AG08395 (cell line): ENCODE measurements at places on chromosomes 4 and X.

DNA sequence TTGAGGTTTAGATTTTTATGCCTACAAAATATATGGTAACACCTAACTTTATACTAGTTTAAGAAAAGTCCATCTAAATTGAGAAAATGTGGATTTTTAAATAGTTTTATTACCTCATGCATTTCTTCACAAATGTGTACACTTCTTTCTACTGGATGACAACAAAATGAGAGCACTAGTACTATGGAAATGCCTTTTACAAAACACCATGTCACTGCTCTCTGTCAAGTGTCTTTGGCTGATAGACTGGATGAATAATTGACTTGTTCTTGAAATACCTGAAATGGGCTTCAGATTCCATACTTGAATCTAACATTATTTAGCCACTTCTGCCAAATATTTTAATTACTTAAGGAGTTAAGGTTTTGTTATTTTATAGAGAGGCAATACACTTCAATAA, 49.5 kb downstream of the AMELX start:
- DNase-seq, result no peak

GRCh38 chr4:146654687-146655520, 16.2 kb downstream of the POU4F2 start:
- DNase-seq, result peak; percentile 30

GRCh38 chrX:153621949-153622598, 23.1 kb upstream of the CCNQ start:
- no peak for DNase-seq

GRCh38 chr4:112771-113170, 11.5 kb upstream of the ZNF718 start:
- no peak for DNase-seq

DNA sequence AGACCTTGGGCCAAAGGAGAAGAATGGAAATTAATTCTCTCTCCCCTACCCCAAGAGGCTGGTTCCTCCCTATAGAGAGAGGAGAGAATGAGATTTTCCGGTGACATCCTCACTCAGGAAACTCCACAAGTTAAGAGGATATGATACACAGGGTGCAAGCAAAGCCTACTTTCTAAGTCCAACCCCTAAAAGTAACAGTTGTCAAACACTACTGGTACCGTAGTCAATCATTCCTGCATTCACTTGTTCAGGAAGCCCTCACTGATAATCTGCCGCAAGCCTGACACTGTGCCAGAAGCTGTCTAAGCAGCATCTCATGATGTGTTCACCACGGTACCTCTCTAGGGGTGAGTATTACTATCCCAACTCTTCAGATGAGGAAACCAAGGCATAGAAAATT, 41.7 kb downstream of the KDR start:
- no peak for DNase-seq

- DNase-seq, result peak; percentile 27
Observed at GRCh38 chr4:53889326-53890055, 174.9 kb downstream of the CHIC2 start.

DNA sequence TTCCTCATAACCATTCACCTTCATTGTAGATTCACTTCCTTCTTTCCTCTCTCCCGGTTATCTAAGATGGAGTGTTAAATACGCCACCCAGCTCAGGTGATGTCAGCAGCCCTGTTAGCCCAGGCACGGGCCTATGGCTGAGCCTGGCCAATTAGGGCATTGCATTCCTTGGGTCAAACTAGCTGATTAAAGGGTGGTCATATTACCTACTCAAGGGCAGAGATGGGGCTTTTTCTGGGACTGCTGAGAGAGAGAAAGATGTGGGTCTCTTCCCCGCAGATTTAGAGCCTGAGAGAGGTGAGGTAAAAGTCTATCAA, 39.9 kb upstream of the AFAP1 start:
- no peak for DNase-seq

DNA sequence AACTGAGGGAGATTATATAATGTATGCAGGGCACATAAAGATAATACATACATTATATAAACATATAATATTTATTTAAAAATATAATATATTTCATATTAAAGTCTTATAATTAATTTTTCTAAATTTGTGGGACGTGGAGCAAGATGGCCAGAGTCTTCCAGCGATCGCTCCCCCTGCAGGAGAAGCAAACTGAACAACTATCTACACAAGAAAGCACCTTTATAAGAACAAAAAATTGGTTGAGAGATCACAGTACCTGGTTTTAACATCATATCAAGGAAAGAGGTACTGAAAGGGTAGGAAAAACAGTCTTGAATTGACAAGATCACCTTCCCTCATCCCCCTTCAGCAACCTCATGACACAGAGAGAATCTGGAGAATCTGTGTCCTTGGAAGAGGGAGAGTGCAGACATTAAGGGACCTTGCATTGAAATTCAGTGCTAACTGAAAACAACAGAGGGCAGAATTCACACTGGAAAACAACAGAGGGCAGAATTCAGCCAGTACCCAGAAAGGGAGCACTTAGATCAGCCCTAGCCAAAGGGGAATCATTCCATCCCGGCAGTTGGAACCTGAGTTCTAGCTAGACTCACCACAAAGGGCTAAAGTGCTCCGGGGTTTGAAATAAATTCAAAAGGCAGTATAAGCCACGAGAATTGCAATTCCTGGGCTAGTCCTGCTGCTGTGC, 262.5 kb upstream of the NDST3 start:
- no peak for DNase-seq

GRCh38 chr4:174358829-174359228, 75.1 kb downstream of the CEP44 start:
- DNase-seq, result peak; percentile 33

DNA sequence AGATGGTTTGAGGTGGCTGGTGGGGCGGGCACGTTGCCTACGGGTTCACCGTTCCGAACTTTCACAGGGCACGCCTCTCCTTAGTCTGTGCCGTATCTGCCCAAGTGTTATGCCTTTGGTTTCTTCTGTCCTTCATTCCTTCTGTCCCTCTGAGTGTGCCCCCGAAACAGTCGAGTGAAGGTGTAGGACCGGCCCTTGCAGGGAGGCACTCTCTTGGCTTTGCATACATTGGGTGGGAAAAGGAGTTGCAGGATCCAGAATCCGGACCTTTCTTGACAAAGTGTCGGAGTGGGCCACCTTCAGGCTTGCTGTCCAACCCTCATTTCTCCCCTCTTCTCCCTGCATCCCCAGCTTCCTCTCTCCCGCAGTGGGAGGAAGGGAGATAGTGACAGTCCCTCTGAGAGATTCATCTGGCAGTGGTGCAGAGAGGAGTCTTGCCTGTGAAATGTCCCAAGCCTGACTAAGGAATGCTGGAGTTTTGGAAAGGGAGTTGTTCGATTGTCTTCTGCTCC, 569 bp downstream of the ARFIP1 start:
- peak; percentile 38 for DNase-seq

DNA sequence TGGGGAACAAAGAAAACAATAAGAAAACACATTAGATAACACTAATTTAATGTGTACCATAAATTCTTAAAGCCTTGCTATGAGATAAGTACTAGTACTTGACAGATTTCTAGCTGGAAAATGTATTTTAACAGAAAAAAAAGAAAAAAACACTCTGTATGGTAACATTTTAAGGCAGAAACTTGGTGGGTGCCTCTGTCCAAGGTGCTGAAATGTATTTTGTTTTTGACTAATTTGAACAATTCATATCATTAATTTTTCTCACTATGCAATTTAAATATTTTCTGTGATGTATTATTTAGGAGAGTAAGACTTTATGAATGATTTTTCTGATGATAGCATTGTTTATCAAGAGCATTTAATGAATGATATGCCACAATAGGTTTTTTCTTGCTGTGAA, 107.5 kb downstream of the GABRG1 start:
- DNase-seq, result no peak

- DNase-seq, result no peak
Observed at GRCh38 chr4:113575401-113575800, 186.1 kb downstream of the CAMK2D start.

GRCh38 chrX:34487364-34487763, 169.7 kb downstream of the TMEM47 start:
- DNase-seq, result no peak

DNA sequence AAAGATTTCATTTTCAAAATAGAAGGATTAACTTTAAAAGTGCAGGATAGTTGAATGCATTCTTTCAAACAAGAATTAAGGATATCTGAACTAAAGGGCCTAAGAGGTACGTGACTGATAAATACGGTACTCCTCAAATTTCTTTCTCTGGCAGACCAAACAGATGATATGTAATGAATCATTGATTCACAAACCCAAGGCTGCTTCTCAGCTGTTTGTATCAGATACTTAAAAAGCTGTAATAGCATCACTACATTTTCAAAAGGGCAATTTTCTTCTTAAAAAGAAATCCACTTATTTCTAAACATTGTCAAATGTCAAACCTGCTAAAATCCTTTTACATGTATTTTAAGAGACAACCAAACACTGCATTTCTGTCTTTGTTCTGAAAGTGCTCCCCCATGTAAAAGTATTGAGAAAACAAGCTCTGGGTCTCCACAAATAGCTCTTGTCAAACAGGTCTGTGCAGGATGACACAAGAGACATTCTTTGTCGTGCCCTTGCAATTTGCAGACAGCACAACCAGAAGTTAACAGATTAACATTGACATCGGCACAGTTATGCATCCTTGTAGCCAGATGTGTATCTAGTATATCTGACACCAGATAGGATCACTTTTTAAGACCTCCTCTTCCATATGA, 82.0 kb downstream of the MANBA start:
- no peak for DNase-seq

- no peak for DNase-seq
Observed at GRCh38 chr4:80705311-80705710, 325.2 kb upstream of the BMP3 start.

DNA sequence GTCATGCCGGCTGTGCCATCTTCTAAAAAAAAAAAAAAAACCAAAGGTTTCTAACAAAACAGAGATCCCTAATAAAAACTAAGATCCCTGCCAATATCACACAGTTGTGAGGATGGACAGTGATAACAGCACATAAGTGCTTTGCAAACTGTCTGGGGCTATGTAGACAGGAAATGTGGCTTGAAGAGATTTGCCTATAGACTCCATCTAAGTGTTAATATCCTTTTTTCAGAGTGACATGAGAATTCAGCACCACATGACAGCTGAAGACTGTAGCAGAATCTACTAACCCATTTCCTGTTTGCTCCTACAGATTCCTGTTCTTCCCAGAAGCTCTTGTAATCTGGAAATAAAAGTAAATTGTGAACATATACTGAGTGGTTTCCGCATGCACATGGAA, 215.4 kb downstream of the KDR start:
- no peak for DNase-seq

- DNase-seq, result no peak
Observed at GRCh38 chr4:108887034-108887433, 124.2 kb upstream of the ETNPPL start.

DNA sequence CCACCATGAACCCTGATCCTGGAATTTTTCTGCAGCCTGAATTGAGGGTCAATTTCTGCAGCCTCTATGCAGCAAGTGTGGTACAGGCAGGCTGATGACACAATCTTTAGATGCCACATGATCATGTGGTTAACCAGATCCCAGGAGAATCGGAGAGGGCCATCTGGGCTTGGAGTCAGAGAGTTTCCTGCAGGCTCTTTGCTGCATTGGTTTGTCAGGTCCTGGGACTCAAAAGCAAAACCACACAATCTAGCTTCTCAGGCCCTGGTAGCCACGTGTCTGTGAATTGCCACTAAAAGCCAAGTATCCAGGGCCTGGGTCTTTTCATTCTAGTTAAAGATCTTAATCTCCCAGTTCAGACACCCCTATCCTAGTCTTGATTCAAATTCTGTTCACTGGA, 464.5 kb downstream of the BCOR start:
- peak; percentile 67 for DNase-seq

GRCh38 chr4:102168580-102168979, 176.7 kb downstream of the SLC39A8 start:
- no peak for DNase-seq

- peak; percentile 44 for DNase-seq
Observed at GRCh38 chr4:139301821-139302611, at the start of gene NDUFC1. NDUFC1 (minus strand) TSS chr4:139302477; CDS start chr4:139295798, 6,679 bp downstream.

- DNase-seq, result peak; percentile 50
Observed at GRCh38 chrX:29652484-29652883, 562.9 kb upstream of the MAGEB2 start.

DNA sequence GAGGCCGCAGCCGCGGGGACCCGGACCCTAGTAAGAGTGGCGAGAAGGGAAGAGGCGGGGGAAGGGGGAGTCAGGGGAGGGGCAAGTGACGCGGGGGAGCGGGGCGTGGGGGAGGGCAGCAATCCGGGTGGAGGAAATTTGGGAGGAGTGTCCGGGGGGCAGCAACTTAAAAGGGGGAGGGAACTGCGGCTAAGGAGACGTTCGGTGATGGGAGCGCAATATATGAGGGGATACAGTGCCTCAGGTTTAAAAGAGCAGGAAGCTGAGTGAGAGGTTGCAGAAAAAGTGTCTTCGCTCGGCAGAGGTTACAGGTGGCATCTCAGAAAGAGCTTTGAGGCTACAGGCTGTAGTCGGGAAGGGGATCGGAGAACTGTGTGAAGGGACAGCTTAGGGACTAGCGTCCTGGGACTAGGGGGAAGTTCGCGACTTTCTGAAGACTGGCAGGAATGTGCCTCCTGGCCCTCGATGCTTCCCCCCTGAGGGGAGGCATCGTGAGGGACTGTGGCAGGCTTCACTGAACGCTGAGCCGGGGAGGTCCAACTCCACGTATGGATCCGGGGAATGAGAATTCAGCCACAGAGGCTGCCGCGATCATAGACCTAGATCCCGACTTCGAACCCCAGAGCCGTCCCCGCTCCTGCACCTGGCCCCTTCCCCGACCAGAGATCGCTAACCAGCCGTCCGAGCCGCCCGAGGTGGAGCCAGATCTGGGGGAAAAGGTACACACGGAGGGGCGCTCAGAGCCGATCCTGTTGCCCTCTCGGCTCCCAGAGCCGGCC, 519 bp downstream of the FOXO4 start:
- DNase-seq, result no peak

- no peak for DNase-seq
Observed at GRCh38 chr4:33711826-33712225, 2532.5 kb downstream of the ARAP2 start.

- DNase-seq, result peak; percentile 60
Observed at GRCh38 chrX:123339221-123339905, 155.3 kb downstream of the GRIA3 start.

DNA sequence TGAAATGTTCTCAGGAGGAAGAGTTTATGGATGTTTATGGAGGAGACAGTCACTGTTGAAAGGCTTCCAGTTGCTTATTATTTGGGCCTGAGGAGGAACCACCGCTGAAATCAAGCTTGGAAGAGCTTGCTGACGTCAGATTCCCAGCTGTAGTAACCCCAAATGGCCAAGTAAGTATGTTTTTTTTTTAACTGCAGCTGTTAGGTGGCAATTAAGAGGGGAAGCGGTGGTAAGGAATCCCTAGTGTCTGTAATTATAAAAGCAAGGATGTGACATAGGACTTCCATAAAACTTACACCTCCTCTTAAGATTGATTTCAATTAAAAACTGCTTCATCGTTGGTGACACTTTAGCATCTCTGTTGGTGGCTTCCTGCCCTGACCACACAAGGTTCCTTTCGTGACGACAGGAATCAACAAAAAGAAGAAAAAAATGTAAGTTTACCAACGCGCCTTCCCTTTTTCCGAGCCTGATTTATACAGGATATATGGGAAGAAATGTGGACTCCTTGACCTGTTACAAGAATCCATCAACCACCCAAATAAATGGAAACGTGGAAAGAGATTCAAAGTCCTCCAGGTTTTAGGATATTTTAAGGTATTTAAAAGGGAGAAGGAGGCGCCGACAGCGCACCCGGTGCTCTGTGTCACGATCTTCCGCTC, 884 bp downstream of the RELL1 start:
- peak; percentile 45 for DNase-seq
